ENCODE measurements at places on chromosomes 2 and 18.

DNA sequence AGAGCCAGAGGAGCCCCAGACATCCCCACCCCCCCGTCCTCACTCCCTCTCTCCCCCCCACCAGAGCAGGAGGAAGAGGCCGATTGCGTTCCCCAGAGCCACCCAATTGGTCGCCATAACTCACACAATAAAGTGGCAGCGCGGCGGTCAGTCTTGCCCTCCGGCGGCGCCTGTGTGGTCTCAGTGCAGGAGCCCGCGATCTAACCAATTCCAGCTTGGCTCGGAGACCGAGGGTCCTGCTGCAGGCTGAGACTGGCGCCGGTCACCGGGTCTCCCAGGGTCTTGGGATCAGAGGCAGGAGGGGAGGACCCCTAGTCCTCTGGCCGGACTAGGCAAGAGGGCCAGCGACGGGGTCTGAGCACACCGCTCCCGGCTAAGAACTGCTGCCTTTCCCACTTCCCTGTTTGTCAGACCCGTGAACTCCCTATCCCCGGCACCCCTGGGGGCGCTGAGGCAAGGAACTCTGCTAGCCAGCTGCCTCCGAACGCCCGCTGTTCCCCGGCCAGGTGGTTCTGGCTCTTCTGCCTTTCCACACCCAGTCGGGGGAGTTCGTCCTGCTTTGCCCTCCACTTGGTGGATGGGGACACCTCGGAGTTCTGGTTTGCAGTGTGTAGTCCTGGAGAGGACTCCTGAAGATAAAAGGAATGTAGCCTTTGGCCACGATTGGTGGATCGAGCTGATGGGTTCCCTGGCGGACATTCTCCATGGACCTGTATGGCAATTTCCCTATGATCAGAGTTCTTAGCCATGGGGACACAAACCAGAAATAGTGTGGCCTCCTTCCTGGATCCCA, 1.0 kb upstream of the HOXD12 start:
- no peak for DNase-seq

GRCh38 chr2:158926478-158926948, 41.9 kb upstream of the TANC1 start:
- DNase-seq, result no peak

DNA sequence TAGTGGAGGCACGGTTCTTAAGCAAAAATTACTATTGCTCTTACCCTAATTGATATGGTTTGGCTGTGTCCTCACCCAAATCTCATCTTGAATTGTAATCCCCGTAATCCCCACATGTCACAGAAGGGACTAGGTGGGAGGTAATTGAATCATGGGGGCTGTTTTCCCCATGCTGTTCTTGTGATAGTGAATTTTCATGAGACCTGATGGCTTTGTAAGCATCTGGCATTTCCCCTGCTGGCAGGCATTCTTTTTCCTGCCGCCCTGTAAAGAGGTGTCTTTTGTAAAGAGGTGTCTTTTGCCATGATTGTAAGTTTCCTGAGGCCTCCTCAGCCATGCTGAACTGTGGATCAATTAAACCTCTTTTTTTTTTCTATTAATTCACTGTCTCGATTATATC, 1691.8 kb upstream of the SLC39A10 start:
- no peak for DNase-seq

DNA sequence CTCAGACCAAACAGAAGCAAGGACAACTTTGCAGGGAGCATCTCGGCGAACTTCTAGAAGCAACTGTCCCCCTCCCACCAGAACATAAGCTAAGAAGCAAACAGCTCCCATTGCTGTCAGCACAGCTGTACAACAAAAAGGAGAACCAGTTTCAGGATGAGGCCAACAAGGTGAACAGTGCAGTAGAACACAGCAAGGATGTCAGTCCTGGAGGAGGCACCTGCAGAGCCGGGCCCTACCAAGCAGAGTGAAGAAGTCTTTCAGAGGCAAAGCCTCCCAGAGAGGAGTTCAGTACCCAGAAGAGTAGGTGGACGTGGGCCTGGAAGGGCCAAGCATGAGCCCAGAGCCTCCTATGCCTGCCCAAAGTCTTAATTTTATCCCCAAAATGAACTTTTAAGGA, 1.0 kb downstream of the PASK start:
- DNase-seq, result no peak

DNA sequence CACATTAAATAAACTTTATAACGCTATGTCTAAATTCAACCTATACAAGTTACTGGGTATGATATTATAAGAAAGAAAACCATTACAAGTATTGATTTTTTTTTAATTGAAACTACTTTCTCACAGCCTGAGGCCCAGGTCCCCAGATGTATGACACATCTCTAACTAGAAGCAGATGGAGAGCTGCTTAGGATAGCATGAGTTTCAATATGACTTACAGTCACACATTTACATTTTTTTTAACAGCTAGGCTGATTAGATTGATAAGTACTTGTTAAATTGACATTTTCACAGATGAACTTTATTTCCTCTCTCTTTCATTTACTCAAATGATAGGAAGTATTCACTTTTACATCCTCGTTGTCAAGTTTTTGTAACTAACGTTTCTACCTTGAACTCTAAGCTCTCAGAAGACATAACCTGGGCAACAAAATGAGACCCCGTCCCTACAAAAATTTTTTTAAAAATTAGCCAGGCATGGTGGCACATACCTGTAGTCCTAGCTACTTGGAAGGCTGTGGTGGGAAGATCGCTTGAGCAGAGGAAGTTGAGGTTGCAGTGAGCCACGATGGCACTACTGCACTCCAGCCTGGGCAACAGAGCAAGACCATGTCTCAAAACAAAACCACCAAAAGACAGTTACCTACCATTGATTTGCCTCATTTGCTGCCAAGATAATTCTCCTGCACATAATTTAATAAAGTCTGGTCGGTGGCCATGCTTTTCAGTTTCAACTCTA, 52.4 kb downstream of the STK39 start:
- no peak for DNase-seq

DNA sequence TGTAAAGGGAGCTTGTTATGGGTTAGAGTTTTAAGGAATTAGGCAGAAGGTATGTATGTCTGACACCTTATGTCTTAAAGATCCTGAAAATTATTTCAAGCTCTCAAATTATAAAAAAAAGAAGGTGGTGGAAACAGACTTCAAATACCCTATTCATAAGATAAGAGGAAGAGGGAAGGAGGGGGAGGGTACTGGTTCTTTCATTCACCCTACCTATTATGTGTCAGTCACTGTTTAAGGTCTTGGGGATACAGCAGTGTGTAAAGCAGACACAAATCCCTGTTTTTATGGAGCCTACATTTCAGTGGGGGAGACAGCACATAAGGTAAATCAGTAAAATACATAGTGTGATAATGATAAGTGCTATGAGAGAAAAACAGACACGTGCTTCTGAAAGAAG, 184.4 kb downstream of the FHOD3 start:
- DNase-seq, result no peak

GRCh38 chr2:99933894-99934650, 208.3 kb downstream of the AFF3 start:
- DNase-seq, result no peak

DNA sequence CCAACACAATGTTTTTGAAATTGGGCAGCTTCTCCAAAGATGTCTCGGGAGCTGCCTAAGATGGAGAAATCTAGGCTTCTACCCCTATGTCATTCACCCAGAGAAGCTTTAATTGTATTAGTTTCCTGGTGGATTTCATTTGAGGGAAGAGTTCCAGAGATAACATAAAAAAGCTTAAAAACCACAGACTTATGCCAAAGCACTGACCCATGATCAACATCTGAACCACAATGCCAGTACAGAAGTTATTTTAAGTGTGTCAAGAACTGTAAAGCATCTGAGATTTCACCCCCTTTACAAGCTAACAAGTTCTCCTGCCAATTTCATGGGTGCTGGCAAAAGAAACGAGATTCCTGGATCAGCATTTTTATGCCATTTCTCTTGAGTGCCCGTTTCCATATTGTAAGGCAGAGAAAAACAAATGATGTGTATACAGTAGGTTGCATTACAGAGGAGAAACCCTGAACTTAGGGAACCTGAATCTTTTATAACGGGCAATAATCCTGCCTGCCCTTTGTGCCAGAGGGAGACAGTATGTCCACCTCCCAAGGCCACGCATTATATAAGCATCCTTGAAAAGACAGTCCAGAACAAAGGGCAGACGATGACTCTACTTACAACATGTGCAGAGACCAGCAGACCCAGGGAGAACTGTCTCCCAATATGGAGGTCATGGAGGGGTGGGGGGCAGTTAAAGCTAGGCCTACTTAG, 44.1 kb downstream of the MREG start:
- DNase-seq, result no peak

DNA sequence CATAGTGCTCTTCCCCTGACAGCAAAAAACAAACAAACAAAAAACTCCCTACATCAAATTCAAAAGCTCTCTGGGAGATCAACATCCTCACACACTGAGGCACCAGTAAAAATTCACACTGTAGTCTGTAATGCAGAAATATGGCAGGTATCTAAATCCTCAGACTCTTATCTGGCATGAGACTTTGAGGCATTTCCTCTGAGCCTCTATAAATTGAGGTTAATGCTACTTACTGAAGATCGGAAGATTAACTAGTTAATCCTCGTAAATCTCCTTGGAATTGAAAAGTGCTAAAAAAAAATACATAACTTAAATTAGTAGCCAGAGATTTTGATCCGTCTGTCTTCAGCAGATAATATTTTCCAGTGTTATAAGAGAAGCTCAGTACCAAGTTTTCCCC, 65.0 kb downstream of the AP1S3 start:
- no peak for DNase-seq

DNA sequence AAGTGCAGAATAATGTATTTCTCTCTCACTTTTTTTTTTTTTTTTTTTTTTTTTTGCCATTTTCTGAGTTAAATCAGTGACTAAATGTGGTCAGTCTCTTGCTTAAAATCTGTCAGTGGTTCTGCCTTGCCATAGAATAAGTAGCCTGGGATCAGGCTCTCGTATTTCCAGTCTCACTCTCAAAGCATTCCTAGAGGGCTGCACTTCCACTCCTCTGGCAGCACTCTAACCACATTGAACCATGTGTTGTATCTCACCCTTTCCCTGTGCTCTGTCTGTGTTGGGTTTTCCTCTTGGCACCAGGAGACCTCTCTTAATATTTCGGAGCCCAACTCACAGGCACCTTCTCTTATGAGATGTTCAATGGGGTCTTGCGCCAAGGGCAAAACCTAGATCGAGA, 304.4 kb downstream of the CTNNA2 start:
- no peak for DNase-seq

GRCh38 chr2:88651646-88652045, 24.4 kb upstream of the EIF2AK3 start:
- no peak for DNase-seq

- no peak for DNase-seq
These were observed 6.8 kb upstream of the LRRTM1 start for GRCh38 chr2:80311304-80311703.

GRCh38 chr2:162298669-162299335, 19.7 kb downstream of the IFIH1 start:
- DNase-seq, result no peak

DNA sequence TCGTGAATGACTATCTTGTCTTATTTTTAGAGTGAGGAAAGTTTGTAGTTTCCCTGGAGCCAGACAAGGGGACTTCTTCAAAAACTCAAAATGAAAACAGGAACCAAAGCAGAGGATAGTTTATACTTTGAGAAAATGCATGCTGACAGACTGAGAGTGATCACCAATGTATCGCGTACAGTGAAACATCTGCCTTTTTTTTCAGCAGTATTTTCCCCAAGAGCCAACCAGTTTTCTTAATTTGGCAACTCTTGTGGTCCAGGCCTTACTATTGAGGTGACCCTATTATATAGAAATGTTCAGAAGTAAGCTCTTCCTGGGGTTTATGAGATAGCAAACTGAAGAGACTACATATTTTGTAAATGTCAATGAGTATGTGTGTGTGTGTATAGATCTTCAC, 153.7 kb upstream of the VRK2 start:
- DNase-seq, result no peak

DNA sequence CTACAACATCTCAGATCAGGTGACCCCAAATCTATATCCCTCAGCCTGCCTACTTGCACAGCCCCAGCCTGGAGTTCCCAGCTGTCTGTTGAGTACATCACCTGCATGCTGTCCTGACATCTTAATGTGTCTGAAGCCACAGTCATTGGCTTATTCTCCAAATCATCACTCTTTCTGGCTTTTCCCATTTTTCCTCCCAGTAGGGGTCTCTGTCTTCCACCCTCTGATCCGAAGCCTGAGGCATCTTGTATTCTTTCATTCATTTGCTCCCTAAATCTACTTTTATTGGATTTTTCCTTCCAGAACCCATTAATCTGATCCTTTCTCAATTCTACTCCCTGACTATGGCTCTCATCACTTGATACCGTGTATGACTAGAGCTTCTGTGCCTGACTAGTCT, 332.9 kb upstream of the DCC start:
- DNase-seq, result no peak

- DNase-seq, result no peak
These were observed 281.0 kb downstream of the SRBD1 start for GRCh38 chr2:45330108-45330507.

GRCh38 chr18:55744206-55744605, 156.2 kb upstream of the TCF4 start:
- no peak for DNase-seq

DNA sequence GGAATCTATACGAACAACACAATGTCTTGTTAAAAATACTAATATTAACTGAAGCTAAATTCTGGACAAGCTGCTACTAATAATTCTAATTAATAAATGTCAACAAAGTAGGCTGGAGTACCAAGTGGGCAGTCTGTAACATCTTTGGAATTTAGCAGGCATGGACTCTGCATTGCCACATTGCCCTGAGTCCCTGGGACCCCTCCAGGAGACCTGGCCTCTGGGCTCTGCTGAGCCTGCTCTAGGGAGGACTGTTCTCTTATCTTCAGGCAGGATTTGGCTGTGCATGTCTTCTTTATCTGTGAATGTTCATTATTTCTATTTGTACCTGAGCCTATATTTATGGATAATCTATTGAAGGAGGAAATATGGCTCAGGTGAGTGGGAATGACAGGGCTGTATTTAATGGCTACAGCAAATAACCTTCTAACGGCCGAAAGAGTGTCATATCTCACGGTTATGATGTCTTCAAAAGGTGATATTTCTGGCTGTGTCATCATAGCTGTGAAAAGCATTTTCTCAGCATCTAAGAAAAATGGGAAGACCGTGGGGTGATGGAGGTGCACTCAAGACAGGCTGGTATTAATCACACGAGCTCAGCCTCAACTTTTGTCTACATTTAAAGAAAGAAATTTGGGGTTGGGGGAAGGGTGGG, 28.6 kb upstream of the SETBP1 start:
- DNase-seq, result no peak

DNA sequence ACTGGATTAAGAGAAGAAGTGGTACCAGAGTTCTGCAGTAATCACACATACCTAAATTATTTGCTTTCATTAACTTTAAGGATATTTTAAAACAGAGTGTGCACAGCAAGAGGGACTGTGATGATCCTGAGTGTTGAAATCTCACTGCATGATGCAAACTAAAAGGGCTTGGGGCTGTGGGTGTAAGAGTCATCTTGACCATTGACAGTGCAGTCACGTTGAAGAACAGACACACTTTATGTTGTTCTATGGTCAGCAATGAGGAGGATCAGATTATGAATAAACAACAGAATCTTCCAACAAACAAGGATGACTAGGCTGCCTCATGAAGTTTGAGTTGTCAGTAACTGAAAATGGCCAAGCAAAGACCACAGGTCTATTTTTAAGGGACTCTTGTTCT, 87.2 kb upstream of the GALNT5 start:
- no peak for DNase-seq
